RPMI8226 (cell line): ENCODE measurements at places on chromosomes 12 and 14.
A peak's percentile ranks its signal among the peaks of the same experiment; 100 is the strongest.

GRCh38 chr12:71071536-71072097 lies 86.2 kb downstream of the TSPAN8 start:
- DNase-seq, result no peak

DNA sequence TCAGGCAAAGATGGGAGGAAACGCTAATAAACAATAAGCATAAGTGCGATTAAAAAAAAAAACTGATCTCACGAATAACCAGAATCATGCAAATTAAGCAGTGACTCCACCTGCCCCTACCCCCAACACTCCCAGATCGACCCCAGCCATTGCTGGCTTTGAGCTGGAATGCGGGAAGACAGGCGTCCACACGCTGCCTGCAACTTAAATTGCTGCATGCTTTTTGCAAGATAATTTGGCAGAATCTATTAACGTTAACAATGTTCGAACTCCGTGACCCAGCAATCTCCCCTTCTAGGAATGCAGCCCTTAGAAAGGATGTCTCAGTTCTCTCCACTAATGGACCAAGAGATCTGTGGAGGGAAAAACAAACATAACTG lies 935 bp upstream of the CKB start:
- no peak for DNase-seq

DNA sequence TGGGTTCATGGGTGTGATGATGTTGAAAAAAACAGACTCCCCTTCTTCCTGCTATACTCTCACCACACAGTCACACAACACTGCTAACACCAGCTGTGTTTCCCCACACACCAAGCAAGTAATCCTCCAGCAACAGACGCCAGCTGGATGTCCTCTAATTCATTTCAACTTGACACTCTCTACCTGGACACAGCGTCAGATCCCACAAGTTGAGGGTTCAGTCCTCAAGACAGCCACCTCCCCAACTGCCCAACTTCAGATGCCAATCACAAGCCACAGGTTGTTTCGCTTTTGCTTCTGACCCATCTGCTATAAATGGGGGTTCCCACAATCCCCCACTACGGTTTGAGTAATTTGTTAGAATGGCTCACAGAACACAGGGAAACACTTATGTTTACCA lies 49.3 kb downstream of the TMEM30B start:
- DNase-seq, result no peak

GRCh38 chr14:37584211-37585100 lies 10.6 kb downstream of the FOXA1 start:
- no peak for DNase-seq

DNA sequence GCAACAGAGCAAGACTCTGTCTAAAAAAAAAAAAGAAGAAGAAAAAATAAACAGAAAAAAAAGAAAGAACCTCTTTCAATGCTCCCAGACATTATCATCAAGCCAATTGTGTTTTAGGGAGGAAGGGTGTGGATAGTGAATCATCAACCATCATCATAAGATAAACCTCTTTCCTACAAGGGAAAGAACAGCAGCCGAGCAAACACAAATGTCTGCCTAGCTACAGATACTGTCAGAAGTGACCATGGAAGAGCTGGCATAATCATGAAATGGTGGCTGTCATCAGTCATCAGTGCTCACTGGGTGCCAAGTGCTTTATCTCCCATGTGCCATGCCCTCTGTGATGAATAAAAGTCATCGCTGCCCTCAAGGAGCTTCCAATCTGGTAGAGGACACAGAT lies 46.6 kb downstream of the SLC17A8 start:
- DNase-seq, result no peak

- no peak for DNase-seq
Measured at GRCh38 chr14:22184830-22185168, 404.2 kb downstream of the DAD1 start.

- DNase-seq, result no peak
Measured at GRCh38 chr14:55897031-55897430, 221.2 kb upstream of the PELI2 start.

- DNase-seq, result no peak
Measured at GRCh38 chr12:9642606-9643265, 26.8 kb upstream of the CLEC2D start.

DNA sequence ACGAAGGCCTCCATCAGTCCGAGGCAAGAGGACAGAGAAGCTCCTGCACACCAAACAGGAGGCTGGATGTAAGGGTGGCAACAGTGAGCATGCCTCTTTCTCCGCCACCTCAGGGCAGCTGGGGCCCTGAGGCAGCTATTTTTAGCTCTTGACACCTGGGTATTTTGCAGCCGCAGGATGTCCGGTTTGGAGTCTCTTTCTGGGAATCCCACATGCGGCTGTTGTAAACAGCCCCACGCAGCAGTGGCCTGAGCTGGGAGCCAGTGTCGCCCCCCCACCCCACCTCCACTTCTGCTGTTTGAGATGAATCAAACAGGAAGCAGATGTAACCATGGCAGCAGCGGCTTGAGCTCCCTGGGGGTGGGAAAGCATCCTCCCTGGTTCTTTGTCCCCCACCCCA lies 11.7 kb downstream of the HDAC7 start:
- peak; percentile 94 for DNase-seq

DNA sequence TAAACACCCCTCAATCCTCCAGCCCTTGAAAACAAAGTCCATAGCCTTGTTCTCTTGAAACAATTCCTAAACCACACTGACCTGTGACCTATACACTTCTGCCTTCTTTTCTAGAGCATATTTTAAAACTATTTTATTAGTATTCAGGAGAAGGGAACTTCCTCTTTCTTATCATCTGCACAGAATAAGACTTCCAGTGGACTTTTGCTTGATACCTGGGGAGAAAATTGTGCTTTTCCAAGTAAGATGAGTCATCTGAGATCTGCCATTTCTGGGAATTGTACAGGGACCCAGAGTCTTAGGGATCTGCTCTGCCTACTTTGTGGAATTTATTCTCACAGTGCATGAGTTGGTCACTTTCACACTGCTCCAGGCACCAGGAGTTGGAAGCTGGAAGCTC lies 10.5 kb upstream of the WNT5B start:
- no peak for DNase-seq

DNA sequence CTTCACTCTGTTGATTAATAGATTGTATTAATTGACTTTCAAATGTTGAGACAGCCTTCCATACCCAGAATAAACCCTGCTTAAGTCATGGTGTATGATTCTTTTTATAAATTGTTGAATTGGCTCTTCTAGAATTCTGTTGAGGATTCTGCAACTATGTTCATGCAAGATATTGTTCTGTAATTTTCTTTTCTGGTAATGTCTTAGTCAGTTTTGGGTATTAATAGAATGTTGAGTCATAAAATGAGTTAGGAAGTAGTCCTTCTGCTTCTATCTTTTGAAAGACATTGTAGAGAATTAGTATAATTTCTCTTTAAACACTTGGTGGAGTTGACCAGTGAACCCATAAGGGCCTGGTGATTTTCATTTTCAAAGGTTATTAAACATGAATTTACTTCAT lies 958.9 kb downstream of the LRFN5 start:
- DNase-seq, result no peak

- no peak for DNase-seq
Measured at GRCh38 chr14:65255583-65256461, 153.5 kb upstream of the MAX start.

DNA sequence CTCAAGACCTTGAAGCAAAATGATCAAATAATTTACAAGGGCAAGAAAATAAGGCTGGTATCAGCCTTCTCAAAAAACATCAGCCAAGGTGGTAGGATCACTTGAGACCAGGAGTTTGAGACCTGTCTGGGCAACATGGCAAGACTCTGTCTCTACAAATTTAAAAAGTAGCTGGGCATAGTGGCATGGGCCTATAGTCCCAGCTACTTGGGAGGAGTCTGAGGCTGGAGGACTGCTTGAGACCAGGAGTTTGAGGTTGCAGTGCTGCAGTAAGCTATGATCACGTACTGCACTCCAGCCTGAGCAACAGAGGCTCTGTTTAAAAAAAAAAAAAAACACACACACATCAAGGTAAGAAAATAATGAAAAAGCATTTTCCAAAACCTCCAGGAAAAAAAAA lies 22.1 kb downstream of the SEC23A start:
- DNase-seq, result no peak

- no peak for DNase-seq
Measured at GRCh38 chr14:89455412-89455811, 38.4 kb upstream of the FOXN3 start.

GRCh38 chr12:103960616-103961227 lies 5.0 kb upstream of the TDG start:
- DNase-seq, result no peak

DNA sequence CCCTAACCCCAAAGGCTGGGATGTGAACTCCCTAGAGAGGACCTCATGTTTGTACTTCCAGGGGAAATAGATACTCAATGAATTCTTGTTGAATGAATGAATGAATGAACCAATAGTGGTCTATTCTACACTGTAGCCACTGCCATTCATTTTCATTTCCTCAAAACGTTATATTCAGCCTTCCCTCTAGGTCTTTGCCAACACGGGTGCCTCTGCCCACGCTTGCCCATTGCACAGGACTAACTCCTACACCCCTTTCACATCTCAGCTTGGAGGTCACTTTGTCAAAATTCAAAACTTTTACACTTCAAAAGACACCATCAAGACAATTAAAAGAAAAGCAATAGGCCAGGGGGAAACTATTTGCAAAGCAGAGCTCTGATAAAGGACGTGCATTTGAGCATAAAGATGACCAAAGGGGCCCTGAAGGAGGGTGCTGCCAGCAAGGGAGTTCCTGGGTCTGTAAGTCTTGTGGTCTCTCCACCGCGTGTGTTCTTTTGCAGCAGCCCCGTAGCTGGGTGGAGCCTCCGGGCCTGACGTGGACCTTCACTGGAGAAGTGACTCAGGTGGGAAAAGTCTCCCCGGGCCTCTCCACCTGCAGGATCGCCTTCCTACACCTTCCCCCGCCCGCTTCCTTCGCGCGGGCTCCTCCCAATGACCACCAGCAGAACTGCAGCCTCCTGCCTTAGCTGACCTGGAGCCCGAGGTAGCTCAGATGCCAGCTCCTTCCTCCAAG lies 31.5 kb downstream of the TMEM63C start:
- peak; percentile 60 for DNase-seq

DNA sequence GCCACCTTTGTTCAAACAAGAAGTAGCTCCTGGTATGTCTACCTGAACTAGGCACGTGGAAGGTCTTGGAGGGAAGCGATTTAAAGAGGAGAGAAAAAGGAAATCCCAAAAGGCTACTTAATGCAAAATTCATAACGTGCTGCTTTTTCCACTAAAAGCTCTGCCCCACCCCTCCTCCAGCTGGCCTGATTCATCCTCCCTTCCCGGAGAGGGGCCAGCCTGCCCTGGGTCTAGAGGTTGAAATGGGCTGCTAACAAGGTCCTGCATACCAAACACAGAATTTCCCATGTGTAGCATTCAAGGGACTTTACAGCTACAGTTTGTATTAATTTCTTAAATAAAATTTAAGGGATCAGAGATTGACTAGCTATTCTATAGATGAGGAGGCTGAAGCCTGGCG lies 83.2 kb downstream of the KNTC1 start:
- no peak for DNase-seq

- no peak for DNase-seq
Measured at GRCh38 chr14:22850944-22851764, 14.8 kb downstream of the MMP14 start.
